ENCODE measurements at places on chromosomes 12 and 14.

DNA sequence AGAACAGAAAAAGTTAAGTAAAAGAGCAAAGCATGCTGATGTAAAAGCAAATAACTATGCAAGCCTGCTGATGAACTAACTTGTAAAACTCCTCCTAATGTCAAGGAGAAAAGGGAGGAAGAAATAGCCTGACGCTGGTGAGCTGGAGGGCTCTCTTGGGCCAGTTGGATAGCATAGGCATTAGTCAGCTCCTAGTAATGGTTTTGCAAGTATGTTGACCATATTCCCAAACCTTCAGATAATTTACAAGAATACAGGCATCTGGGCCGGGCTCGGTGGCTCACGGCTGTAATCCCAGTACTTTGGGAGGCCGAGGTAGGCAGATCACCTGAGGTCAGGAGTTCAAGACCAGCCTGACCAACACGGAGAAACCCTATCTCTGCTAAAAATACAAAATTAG, 871.4 kb downstream of the C12orf50 start:
- no peak for DNase-seq

DNA sequence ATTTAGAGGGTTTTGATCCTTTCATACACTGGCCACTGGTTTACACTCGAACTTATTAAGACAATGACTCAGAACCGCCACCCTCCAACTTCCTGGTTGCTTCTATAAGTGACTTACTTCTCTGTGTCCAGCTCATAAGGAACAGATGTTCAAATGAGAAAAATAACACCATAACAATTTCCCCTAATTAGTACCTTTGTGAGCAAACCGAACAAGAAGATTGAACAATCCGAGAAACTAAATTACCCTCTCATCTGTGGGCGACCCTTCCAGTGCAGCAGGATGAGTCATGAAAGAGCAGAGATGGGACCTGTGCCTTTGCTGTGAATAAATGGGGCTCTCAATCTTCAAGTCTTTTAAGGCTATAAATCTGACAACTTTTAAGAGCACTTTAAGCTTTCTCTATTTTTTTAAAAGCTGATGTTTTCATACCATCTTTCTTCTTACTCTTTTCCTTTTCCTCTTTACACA, 146.8 kb upstream of the RASSF8 start:
- DNase-seq, result no peak

DNA sequence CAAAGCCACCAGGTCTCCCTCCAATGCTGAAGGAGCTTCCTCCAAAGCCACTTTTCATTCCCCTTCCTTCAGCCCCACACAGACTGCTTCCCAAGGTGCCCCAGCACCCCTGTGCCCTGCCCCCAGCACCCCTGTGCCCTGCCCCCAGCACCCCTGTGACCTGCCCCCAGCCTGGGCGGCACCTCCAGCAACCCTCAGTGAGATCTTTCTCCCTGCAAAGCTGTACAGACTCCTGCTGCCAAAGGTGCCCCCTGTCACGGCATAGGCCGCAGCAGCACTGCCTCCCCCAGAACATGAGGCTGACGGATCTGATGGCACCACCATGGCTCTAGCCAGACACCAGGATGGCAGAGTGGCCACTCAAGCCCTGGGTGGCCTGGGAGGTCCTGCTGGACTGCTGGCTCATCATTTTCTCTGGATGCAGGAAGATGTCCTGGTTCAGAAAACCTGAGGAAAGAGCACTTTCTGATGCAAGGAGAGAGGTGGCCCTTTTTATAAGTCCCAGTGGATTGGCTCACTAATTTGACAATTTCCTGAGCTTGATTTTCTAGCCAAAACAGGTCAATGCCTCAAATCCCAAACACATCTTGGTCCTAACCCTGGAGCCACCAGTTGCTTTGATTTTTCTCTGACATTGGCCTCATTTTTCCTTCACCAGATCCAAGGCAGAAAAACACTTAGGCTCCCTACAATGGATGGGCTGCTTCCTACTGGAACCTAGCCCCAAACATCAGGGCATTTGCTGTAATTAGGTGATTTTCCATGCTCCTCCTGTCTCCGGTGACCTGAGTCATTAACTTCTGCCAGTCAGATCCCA, 32.7 kb upstream of the KRT77 start:
- no peak for DNase-seq

DNA sequence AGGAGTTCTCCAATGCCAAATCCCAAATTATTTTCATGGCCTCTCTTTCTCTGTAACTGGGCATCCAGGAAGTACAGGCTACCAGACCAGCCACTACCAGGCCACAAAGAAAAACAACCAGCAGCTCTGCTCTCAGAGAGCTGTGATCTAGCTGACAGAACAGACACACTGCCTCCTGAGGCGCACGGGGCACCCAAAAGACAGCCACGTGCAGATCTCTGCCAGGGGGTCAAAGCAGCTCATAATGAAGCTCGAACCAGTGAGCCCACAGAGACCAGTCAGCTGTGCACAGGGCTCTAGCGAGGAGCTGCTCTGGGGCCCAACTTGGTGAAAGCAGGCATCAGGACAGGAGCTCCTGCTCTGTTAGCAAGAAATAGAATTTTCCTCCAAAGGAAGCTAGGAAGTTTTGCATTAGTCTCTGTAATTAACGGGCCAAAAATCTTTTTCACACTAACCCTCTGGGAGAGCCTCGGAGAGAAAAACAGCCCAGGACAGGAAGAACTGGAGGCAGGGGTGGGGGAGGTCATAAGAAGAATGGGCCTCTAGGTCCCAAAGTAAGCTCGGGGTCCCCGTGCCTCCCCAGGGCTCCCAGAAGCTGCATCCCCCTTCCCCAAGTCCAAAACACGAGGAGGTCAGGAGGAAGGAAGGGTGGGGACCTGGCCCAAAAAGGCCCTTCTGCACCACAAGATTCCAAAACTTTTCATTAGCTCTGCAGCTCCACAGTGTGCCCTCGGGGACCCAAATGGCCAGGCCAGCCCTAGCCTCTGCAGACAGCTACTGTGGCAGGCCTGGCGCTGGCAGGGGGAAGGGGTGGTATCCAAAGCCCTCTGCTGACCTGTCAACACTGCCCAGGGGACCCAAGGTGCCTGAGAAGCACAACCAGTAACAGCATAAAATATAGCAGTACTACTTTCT, 30.2 kb downstream of the ACTN1 start:
- no peak for DNase-seq

DNA sequence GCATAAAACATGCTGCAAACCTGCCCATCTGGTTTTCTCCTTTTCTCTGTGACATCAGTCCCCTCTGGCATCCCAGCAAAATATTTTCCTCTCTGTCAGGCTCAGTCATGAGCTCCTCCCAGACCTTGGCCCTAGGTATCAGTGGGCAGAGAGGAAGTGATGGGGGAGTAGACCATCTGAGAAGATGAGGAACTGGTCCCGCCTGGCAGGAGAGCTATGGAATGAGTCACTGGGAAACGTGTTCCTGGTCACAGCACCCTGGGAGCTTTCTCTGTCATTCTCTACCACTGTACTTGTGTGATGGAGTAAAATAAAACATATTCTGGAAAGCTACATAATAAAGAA, 5.0 kb upstream of the SRSF9 start:
- DNase-seq, result no peak

GRCh38 chr12:89856431-89856830, 147.8 kb upstream of the ATP2B1 start:
- DNase-seq, result no peak

DNA sequence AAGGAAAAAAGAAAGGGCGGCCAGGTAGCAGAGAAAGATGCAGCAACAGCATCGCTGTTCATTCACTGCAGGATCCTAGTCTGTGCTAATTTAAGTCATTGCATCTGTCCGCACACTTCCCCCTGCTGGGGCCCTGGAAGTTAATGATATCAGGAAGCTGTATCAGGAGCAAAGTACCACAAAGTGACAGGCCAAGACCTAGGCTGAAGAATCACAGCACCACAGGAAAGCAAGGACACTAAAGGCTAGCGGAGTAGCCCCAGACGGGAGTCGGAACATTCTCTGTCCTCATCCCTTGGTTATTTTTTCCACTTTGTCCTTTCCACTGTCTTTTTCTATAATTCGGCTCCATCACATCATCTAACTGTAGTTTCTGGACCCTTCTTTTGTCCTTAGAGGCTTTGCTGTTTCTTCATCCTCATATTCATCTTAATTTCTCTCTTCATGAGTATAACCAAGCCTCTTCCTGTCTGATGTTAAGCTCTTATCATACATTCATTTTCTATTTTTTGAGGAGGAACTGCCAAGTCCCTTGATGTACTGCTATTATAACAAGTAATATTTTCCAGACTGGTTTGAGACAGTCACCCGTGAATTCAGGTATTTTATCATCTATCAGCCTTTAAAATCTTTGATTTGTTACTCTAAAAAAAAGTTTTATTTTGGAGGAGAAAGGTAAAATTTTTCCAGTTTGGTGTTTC, 28.3 kb downstream of the DUSP16 start:
- DNase-seq, result no peak

GRCh38 chr14:22375321-22375930, 213.6 kb downstream of the DAD1 start:
- no peak for DNase-seq

- no peak for DNase-seq
These were observed 13.7 kb upstream of the LIMA1 start for GRCh38 chr12:50297027-50297426.

DNA sequence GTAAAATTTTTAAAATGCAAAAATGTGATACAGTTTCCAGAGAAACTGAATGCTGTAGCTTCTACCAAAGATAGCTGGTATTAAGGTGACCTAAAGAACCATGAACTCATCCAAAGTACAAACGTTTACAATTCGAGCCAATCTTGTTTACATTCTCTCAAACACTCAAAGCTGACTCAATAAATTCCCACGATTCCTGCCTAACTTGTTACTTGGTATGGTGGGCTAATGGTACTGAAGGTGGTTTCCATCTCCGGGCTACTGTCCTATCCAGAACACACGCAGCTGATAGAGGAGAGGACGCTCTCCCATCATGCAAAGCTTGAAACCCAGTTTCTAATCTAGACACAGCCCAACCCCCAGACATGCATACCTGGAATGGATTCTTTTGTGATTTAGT, 31.5 kb downstream of the RAD9B start:
- no peak for DNase-seq

DNA sequence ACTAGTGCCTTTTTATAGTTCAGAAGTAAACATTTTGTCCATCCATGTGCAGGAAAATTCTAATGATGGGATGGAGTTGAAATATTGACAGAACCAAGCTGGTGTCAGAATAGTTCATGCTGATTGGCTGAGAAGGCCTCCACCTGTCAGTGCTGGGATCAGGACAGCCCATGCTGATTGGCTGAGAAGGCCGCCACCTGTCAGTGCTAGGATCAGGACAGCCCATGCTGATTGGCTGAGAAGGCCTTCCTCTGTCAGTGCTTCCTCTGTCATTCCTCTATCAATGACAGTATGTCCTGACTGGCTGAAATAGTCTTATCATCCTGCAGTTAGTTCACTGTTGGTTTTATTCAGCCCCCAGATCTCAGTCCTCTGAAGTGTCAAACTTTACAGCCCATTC, 95.7 kb downstream of the PPP2R5C start:
- DNase-seq, result no peak

DNA sequence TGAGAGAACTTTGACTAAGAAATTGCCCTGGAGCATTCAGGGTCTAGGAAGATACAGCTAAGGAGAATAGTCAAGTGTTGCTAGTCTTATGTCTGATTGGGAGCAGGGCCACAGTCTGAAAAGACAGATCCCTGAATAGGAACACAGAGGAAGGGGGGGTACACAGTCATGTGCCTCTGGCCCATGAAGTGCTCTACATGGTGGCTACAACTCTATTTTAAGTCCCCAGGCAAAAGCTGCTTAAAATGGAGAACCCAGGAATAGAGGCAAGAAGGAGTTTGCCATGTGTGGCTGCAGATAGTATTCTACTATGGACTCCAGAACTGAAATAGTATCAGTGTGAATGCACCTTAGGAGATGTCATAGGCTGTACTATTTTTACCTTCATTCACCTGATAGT, 118.0 kb upstream of the NPAS3 start:
- no peak for DNase-seq

DNA sequence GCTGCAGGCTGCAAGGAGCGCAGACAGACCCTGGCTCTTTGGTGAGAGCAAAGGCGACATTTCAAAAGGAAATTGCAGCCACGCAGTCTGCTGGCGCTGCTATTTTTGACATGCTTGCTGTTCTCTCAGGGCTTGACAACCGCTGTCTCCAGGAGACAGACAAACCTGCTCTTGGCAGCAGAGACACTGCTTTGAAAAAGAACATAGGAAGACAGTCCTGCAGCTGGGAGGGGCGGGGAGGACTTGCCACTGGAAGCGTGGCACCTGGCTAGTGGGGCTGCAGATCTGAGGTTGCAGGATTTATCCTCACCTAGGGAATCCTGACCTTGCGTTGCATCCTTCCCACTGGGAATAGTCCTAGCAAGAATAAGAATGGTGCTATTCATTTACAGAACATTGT, 91.8 kb upstream of the KCNA1 start:
- DNase-seq, result no peak

DNA sequence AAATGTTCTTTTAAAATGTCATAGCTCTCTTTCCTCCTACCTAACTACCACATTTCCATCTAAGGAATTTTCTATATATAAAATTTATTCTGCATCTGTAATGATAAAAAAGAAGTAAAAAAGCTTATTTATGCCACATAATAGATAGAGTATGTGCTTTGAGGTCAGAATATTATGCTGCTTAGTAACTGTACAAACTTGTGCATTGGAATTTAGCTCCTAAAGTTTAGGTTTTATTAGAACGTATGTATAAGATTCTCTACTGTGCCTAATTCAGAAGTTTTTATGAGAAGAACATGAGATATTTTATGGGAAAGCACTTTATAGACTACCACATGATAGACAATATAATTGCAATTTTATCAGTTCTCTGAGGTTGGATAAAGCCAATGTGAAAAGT, 384.6 kb downstream of the SLC16A7 start:
- DNase-seq, result no peak

GRCh38 chr12:104630230-104630670, 173.5 kb downstream of the CHST11 start:
- DNase-seq, result no peak

GRCh38 chr12:99386907-99387306, 260.6 kb upstream of the GARIN6 start:
- DNase-seq, result no peak

GRCh38 chr12:131990066-131990979, 40.6 kb downstream of the EP400 start:
- no peak for DNase-seq

DNA sequence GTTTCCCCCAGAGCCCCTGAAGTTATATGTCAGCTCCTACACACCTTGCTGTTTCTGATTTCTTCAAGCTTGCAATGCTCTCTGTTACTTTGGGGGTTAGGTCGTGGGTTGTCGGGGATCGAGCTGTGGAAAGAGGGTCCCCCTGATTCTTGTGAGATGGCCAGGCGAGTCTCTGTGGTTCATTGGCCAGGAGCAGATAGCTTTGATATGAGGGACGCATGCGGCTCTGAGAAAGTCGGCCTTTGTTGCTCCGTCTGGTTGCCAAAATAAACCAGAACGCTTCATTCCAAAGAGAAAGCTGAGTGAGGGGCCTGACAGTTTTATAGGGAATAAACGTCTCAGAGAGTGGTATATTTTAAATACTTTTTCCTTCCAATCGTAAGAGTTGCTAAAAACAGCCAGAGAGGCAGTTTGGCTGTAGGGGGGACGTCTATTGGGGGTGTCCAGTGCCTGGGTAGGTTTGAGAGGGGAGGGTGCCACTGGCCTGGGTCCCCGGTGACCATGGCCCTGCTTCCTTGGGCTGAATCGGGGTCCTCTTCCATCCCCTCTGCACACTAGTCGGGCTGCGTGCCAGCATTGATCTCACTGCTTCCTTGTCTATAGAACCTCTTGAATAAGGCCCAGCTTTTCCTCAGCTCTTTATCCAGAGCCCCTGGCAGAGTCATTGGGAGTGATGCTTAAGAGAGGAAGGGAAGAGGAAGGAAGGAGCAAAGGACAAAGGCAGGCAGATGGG, 18.9 kb downstream of the CCND2 start:
- DNase-seq, result no peak

- DNase-seq, result no peak
These were observed 6.8 kb downstream of the FAM161B start for GRCh38 chr14:73943083-73943482.

- no peak for DNase-seq
These were observed 177.8 kb upstream of the DIO2 start for GRCh38 chr14:80388980-80389711.

All from GM12892 (cell line).